ENCODE measurements at places on chromosomes 1 and 21.
A peak's percentile ranks its signal among the peaks of the same experiment; 100 is the strongest.

- no peak for DNase-seq
These were observed 928 bp downstream of the SLC6A17 start for GRCh38 chr1:110151175-110151669.

DNA sequence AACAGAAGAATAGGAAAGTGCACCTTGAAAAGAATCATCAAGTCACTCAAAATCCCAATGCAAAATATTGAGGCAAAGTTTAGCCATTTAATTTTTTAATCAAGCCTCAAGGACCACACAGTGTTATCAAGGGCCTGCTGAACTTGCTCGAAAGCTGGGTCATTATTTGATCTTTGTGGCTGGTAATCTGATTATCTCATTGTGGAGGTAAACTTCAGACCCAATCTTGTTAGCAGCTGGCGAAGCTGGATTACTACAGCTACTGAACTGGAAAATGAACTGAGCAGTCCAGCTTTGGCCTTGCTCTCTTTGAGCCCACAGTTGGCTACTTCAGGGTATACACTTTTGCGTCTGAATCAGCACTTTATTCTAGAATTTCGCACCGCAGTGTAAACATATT is 94.4 kb downstream of the BARHL2 start:
- no peak for DNase-seq

- no peak for DNase-seq
These were observed 40.3 kb upstream of the CCDC27 start for GRCh38 chr1:3711780-3712451.

- DNase-seq, result no peak
These were observed 11.4 kb downstream of the SAMD11 start for GRCh38 chr1:934991-935750.

GRCh38 chr1:29029667-29030066 is 94.0 kb downstream of the TMEM200B start:
- no peak for DNase-seq

- no peak for DNase-seq
These were observed 264.1 kb downstream of the FOXD2 start for GRCh38 chr1:47701741-47702515.

GRCh38 chr1:175530183-175530582 is 213.2 kb downstream of the TNR start:
- no peak for DNase-seq

- no peak for DNase-seq
These were observed 22.8 kb downstream of the TMEM50A start for GRCh38 chr1:25360596-25361581.

- DNase-seq, result no peak
These were observed 7.1 kb upstream of the ANKRD65 start for GRCh38 chr1:1428174-1428573.

- DNase-seq, result no peak
These were observed 43.4 kb downstream of the PKP1 start for GRCh38 chr1:201326710-201327109.

DNA sequence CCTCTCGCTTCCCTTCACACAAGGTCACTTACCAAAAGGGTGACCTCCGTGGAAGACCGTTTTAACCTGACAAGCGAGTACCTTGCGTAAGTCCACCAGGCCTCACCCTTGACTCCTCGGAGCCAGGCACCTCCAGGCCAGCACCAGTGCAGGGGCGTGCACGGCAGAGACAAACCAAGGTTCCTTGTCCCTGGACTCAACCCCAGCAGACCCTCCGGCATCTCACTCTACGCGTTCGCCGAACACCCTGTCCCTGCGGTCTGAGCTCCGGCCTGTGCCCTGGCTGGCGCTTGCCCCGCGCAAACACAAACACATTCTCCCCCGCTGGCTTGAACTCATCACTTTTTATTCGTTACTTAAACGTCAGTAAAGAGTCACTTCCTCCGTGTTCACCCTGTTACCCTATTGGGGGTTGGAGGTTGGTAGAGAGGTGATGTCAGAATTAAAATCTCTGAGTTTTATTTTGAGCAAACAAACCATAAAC is 4.5 kb downstream of the TBX15 start:
- no peak for DNase-seq

- no peak for DNase-seq
These were observed 95.4 kb upstream of the DESI2 start for GRCh38 chr1:244557565-244557964.

DNA sequence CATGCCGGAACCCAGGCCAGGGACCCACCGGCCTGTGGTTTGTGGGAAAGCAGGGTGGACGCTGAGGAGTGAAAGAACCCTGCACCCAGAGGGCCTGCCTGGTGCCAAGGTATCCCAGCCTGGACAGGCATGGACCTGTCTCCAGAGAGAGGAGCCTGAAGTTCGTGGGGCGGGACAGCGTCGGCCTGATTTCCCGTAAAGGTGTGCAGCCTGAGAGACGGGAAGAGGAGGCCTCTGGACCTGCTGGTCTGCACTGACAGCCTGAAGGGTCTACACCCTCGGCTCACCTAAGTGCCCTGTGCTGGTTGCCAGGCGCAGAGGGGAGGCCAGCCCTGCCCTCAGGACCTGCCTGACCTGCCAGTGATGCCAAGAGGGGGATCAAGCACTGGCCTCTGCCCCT is 18.5 kb downstream of the CSF1 start:
- no peak for DNase-seq

- DNase-seq, result no peak
These were observed 1295.5 kb upstream of the NCAM2 start for GRCh38 chr21:19702726-19703125.

DNA sequence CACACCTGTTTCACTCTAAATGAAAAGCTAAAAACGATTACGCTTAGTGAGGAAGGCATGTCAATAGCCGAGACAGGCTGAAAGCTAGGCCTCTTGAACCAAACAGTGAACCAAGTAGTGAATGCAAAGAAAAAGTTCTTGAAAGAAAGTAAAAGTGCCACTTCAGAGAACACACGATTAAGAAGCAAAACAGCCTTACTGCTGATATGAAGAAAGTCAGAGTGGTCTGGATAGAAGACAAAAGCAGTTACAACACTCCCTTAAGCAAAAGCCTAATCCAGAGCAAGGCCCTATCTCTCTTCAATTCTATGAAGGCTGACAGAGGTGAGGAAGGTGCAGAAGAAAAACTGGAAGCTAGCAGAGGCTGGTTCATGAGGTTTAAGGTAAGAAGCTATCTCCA is 130.7 kb downstream of the SIPA1L2 start:
- DNase-seq, result no peak

GRCh38 chr1:177310326-177310725 is 139.6 kb downstream of the BRINP2 start:
- DNase-seq, result no peak

- no peak for DNase-seq
These were observed 834.0 kb upstream of the TMPRSS15 start for GRCh38 chr21:19237608-19238007.

DNA sequence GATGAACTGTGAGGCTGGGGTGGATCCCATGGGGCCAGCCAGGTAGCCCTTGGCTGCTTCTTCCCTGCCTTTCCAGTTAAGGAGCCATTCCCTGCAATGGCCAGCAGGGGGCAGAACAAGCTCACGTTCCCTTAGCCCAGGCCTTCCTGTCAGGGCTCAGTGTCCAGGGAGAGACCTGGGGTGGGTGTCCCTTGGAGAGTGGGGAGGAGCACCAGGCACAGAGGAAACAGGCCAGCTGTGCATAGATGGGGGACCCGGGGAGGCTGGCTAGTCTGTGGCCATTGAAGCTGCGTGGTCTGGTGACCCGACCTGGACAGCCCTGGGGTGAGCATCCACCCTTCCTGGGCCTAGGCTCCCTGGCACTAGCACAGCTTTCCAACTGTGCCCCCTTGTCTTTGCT is 13.2 kb upstream of the EPS8L3 start:
- DNase-seq, result peak; percentile 74

- no peak for DNase-seq
These were observed 9.5 kb upstream of the CR2 start for GRCh38 chr1:207444514-207445217.

DNA sequence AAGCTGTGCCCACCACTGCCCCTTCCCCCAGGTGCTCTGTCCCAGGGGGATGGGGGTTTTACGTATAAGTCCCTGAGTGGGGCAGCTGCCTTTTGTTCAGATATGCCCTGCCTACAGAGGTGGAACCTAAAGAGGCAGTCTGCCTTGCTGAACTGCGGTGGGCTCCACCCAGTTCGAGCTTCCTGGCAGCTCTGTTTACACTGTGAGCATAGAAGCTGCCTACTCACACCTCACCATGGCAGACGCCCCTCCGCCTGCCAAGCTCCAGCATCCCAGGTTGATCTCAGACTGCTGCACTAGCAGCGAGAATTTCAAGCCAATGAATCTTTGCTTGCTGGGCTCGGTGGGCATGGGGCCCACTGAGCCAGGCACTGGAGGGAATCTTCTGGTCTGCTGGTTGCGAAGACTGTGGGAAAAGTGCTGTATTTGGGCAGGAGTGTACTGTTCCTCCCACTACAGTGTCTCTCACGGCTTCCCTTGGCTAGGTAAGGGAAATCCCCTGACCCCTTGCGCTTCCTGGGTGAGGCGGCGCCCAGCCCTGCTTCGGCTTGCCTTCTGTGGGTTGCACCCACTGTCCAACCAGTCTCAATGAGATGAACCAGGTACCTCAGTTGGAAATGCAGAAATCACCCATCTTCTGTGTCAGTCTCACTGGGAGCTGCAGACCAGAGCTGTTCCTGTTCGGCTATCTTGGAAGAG is 17.6 kb upstream of the RWDD3 start:
- DNase-seq, result no peak

DNA sequence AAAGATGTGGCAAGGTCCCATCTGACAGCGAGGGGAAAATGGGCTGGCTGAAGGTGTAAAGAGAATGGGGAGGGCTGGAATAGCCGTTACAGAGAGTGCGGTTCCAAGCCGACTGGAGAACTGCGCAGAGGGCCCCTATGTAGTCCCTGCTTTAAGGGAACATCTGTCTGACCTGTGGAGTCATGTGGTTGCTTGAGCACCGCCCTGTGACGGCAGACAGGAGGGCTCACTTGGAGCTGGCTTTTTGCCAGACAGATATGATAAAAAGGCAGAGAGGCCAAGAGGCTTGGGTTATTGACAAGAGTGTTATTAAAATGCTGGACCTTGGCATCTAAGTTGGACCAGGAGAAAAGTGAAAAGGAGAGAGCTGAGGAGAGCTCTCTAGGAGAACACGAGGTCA is 5.9 kb upstream of the PTPRF start:
- no peak for DNase-seq

GRCh38 chr1:235995511-235995910 is 69.4 kb downstream of the NID1 start:
- DNase-seq, result no peak

GRCh38 chr1:11645670-11646265 is 8.5 kb downstream of the FBXO2 start:
- DNase-seq, result peak; percentile 80

DNA sequence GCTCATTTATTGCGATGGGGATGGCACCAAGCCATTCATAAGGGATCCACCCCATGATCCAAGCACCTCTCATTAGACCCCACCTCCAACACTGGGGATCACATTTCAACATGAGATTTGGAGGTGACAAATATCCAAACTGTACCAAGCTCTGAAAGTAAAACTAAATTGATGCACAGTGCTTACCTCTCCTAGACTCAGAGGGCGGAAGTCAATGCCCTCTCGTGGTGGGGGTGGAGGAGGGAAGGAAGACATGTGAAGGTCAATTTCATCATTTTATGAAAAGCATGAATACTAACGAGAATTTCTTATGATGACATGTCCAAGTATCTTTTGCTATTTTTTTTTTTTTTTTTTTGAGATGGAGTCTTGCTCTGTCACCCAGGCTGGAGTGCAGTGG is 120.0 kb downstream of the PGBD5 start:
- no peak for DNase-seq

GRCh38 chr21:25424048-25424447 is 183.2 kb downstream of the MRPL39 start:
- DNase-seq, result no peak

DNA sequence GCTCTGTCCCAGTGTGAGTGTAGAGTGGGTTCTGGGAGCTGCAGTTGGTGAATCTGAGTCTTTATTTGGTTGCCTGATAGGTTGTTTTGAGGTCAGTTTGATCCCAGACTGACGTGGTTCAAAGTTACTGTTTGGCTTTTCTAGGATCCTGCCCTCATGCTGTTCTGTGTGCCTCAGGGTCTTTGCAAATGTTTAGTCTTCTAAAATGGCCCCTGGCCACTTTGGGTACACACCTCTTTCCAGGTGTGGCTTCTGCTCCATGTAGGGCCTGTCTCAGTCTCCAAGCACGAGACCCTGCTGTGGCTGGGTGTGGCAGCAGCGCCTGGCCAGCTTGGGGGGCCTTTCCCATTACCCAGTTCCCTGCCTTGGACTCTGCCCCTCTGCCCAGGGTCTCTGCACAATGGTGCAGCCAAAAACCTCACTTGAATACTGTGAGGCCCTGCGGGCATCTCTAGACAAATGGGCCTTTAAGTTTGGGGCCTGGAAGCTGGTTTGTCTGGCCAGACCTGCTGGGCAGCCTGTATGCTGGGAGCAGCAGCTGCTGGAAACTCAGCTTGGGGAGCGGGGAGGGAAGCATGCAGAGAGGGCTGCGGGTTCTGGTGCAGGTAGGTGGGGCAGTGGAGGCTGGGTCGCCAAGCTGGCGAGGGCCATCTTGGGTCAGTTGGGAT is 5.6 kb downstream of the PTPRF start:
- no peak for DNase-seq

DNA sequence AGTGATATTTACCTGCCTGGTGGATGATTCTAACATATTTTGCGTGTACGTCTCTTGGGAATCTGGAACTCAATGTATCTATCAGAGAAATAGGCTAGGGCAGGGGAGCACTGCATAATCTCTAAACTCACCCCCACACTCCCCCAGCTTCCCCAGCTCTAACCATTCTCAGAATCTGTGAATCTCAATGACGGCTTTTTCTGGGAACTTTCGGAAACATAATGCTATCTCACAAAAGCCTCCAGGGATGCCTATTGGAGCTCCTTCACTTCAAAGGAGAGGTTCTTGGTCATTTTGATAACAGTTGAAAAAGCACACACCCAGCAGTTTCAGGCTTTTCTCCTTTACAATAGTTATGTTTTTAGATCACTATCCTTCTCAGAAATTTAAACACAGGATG is 113.8 kb upstream of the MAGI3 start:
- DNase-seq, result no peak

GRCh38 chr21:39182484-39183271 is 573 bp downstream of the PSMG1 start:
- no peak for DNase-seq

DNA sequence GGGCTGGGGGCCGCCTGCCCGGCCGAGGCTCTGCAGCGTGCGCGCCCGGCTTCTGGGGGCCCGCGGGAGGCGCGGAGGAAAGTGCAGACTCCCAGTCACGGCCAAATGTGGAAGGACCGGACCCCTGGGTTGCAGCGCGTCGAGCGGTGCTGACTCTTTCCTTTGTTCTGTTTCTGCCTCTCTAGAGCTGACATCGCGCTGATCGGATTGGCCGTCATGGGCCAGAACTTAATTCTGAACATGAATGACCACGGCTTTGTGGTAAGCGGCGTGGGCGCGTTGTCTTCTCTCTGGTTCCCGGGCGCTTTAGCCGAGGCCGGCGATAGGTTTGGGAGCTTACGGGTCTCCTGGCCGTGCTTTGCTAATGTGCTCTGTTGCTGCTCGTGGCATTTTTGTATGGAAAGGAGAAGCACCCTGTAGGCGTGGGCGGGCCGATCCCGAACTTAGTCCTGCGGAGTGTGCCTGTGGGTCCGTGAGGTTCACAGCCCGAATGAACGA is 629 bp downstream of the PGD start:
- peak; percentile 7 for DNase-seq

GRCh38 chr1:104868794-104869193 is 1119.1 kb downstream of the AMY1C start:
- DNase-seq, result no peak
